ENCODE measurements at places on chromosomes 12 and 14.

- no peak for DNase-seq
These were observed 62.6 kb upstream of the VASH1 start for GRCh38 chr14:76698631-76699030.

GRCh38 chr12:40870981-40871380 is 178.7 kb downstream of the CNTN1 start:
- no peak for DNase-seq

DNA sequence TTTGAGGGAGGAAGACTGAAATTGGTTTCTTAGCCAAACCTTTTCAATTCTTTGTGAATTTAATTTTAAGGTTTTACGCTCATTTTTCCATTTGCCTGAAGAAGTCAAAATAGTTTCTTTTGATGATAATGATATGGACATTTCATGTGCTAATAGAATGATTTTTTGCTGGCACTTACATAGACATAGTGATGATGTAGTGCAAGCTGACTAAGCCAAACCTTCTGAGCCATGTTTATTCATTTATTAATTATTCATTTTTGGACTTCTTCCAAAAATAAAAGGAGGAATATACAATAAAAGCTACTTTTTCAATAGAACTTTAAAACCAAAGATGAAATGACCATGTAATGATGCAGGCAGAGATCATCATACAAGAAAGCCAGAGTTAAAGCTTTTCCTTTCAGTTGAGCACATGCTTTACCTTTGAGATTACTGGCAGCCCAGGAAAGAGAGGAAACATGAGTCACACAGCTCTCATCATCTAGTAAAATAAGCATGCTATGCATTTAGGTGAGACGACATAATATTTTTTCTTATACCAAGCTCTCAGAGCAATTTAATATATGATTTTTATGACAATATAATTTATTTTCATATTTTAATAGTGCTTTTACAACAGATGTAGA is 24.8 kb downstream of the KCNA1 start:
- DNase-seq = no peak

GRCh38 chr14:100692859-100693558 is 33.7 kb upstream of the DLK1 start:
- no peak for DNase-seq

DNA sequence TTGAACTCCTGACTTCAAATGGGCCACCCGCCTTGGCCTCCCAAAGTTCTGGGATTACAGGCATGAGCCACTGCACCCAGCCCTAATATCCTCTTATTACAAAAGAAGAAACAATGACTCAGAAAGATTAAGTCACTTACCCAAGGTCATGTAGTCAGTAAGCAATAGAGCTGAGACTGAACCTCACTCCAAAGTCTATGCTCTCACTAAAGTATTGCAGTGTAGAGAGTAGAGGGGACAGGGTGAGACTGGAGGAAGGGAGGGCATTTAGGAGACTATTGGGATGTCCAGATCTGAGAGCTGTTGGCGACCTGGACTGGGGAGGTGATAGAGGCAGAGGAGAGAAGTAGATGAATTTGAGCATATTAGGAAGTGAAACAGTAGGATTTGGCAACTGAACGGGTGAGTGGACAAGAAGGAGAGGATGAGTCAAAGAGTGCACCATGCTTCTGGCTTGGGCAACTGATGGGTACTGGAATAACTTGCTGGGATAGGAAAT is 11.8 kb downstream of the P2RX7 start:
- no peak for DNase-seq

- no peak for DNase-seq
These were observed 50.5 kb downstream of the KRT80 start for GRCh38 chr12:52141306-52141705.

- no peak for DNase-seq
These were observed 84.0 kb downstream of the ACTN1 start for GRCh38 chr14:68894802-68895703.

GRCh38 chr12:26469421-26470180 is 274.2 kb downstream of the SSPN start:
- no peak for DNase-seq

- DNase-seq = no peak
These were observed 16.1 kb upstream of the NUDT14 start for GRCh38 chr14:105197211-105197641.

GRCh38 chr12:1529862-1530591 is 64.4 kb downstream of the FBXL14 start:
- no peak for DNase-seq

GRCh38 chr12:28583701-28584261 is 393.5 kb downstream of the CCDC91 start:
- no peak for DNase-seq
